ENCODE measurements at places on chromosomes 3 and 15. TPM values are rescaled to one million over a fixed set of nuclear protein-coding genes. Genes with fewer than 3 reads are reported as not detected.

DNA sequence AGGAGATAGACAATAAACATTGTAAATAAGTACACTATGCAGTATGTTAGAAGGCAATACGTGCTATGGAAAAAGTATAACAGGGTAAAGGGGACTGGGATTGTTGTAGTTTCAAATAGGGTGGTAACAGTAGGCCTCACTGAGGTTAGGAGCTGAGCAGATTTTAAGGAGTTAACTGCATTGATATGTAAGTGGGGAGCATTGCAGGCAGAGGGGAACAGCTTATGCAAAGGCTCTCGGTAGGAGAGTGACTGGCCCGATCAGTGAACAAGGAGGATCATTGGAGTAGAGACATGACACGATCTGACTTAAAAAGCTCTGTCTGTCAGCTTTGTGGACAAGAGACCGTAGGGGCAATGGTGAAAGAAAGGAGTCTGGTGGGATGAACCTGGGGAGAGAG is 46.8 kb downstream of the PCCB start:
- DNase-seq = no peak

GRCh38 chr3:119500901-119501300 is 2.6 kb downstream of the TIMMDC1 start:
- DNase-seq = no peak

DNA sequence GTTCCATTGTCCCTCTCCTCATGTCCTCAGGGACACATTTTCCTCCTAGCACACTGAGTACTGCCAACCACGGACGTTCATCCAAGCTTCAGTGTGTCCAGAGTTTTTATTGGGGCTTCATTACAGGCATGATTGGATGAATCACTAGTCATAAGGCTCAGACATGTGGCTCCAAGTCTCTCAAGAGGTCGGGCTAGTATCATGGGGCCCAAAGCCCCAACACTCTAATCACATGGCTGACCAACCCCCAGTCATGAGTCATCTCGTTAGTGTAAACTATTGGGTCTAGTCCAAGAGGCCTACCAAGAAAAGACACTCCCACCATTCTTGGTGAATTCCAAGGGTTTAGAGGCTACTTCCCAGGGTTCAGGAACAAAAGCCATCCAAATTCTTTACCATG is 4.4 kb downstream of the TERC start:
- no peak for DNase-seq

The ACTRT3 gene
- total RNA-seq = 2.8 TPM

The CCRL2 gene
- 0.88 TPM for total RNA-seq

The CTXN2 gene
- total RNA-seq = not detected
